Stimulated activated CD8-positive, alpha-beta memory T cell treated with anti-CD3 and anti-CD28 coated beads, Interleukin-2, amount 100 ng/mL, for 48 hours (primary cell): ENCODE measurements at places on chromosomes 12 and 14.

GRCh38 chr12:100871195-100871734, 76.7 kb downstream of the ANO4 start:
- DNase-seq = no peak

DNA sequence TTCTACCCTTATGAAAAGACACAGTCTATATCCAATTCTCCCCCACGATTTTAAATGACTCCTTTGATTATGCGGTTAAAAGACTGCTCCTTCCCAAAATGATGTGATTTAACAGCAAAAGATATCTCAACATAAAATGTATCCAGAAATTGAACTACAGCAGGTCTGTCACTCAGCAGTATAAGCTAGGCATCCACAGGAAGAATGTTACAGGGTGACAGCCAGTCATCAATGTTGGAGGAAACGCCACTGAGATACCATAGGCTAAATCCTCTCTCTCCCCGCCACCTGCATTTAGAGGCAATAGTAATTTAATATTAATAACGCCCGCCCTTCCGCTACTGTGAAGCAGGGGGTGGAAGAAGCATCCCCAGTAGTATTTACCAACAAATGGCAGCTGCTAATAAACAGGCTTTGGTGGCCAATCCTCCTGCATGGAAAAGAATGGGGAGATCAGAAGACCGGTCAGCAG, 613 bp downstream of the RECQL start:
- no peak for DNase-seq

GRCh38 chr12:118780939-118781338, 200.4 kb upstream of the SRRM4 start:
- DNase-seq = no peak

DNA sequence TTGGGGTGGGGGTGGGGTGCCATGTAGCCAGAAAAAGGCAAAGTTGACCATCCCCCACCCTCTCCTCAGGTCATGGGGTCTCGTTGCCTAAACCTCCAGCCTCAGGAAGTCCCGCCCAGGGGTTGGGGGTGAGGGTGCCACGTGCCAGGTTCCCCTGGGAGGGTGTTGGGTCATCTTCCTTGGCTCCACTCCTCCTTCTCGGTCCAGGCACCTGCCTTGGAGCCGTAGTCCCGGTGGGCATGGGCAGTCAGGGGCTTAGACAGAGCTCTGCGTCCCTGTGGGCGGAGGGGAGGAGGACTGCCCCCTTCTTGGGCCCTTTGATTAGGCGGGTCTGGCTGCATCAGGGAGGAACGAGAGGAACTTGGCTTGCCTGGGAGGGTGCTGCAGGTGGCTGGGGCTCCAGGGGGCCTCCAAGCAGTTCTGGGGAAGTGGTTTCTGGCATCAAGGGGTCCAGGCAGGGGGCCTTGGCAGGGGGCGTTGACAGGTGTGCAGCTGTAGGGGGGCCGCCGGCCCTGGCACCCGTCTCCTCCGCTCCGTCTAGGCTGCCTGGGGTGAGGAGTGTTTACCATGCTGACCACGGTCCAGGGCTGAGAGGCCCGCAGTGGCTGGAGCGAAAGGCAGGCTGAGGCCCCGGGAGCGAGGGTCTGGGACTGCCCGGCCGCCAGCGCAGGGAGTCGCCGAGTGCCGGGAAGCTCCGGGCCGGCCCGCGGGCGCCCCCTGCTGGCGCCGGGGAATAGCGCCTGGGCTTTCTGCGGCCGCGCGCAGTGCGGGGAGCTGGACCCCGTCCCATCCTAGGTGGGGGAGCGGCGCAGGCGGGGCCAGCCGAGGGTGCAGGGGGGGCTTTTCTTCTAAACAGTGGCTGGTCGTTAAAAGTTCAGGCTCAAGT, 7.9 kb downstream of the SETD1B start:
- DNase-seq = peak; percentile 58

DNA sequence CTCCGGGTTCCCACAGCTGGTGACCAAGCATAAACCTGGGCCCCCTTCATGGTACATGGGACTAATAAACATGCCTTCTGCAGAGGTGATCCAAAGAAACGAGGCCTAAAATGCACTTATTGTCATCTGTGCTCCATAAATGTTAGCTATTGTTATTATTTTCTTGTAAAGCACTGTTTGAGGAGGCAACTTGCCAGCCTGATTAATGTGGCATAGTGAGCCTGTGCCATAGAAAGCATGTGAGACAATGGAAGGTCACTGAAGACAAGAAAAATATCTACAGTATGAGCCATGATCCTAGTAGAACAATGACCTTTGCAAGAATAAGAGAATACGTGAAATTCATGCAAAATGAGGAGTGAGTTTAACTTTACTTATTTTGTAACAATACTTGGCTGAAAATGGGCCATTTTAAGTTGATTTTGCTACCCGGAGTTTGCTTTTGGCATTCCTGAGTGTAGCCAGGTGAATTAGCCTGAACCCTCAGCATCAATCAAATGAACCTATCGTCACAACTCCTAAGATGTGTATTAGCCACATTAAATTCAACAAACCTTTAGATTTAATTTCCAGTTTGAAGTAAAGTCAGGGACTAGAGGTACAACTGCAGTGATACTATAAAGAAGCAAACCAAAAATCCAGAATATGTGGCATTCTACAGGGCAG, 52.2 kb downstream of the CPM start:
- no peak for DNase-seq

GRCh38 chr14:33435911-33436689, 497.4 kb downstream of the NPAS3 start:
- DNase-seq = no peak

DNA sequence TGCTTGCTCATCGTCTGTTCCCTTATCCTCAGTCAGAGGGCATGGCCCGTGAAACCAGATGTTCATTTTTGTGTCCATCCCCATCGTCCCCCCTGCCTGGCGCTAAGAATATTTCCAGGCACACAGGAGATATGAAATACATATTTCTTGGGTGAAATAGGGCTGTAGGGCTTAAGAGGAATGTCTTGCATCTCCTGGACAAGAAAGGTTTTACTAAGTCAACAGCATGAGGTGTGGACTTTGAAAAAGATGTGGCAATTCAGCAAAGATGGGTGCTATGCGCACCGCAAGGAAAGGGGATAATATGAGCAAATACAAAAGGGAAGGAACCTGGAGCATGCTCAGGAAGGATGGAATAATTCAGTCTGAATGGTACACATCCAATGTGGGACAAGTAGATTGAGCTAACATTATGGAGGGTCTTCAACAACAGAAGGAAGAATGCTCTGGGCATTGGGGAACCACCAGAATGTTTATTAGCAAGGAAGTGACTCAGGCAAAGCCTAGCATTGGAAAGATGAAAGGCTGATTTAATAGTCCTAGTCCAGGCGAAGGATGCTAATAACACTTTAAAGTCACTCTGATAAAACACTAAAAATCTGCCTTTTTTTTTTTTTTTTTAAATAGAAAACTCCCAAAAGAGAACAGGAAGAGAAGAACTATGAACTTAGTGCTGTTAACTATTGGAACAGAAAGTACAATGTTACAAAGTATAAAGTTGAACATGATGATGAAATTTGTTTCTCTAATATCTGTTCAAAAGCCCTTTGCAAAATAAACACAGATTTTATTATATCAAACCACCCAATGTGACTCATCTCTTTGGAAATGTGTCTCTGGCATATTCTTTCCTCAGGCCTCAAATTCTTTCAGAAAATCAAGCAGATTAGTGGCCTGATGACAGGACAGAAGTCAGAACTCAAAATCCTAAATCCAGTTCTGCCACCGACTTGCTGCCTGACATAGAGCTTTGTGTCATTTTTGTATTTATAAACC, 449.5 kb downstream of the BCAT1 start:
- no peak for DNase-seq
